ENCODE measurements at places on chromosomes 1 and 21.

DNA sequence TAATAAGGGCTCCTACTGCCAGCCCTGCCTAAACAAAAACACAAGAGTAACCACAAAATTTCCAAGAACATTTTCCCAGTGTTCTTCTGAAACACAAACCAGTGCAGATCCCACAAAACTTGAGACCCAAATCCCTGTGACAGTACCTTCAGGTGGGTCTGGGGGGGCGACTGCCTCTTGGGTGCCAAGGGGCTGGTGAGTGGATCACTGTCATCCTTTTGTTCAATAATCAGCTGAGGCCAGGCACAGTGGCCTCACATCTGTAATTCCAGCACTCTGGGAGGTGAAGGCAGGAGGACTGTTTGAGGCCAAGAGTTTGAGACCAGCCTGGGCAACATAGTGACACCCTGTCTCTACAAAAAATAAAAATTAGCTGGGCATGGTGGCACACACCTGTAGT, 87.6 kb downstream of the GLIS1 start:
- no peak for DNase-seq

DNA sequence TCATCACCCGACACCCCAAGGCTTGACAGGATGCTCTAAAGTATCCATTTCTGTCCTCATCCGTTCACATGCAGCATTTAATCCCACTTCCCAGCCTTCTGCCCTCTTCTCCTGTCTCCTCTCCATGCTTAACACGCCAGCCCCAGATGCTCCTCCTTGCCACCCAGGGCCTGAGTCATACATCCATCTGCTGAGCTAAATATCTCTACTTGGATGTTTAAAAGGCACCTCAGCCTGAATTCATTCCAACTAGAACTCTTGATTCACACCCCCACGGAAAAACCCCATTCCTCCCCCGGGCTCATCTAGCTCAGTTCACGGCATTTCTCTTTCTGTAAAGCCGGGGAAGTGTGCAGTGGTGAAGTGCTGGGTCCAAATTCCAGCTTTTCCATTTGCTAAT, 27.7 kb downstream of the TEX35 start:
- DNase-seq: no peak

- DNase-seq: no peak
These were observed 25.0 kb upstream of the POU3F1 start for GRCh38 chr1:38071312-38072256.

DNA sequence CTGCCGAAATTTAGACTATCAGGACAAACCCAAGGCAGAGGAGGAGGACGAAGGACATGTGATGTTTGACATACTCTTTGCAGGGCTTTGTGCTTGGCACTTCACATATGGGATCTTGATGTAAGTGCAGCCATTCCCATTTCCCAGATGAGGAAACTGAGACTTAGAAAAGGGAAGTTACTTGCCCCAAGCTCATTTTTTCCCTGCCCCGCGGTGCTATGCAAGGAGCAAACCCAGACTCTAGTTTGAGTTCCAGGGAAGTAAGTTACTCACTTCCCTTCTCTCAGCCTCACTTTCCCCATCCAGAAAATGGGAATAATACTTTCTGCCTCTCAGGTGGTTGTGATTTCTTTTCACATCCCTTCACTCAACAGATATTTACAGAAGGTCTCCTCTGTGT, 4.5 kb upstream of the FOXO6 start:
- no peak for DNase-seq

GRCh38 chr1:3159121-3159520, 90.1 kb downstream of the PRDM16 start:
- DNase-seq: no peak

DNA sequence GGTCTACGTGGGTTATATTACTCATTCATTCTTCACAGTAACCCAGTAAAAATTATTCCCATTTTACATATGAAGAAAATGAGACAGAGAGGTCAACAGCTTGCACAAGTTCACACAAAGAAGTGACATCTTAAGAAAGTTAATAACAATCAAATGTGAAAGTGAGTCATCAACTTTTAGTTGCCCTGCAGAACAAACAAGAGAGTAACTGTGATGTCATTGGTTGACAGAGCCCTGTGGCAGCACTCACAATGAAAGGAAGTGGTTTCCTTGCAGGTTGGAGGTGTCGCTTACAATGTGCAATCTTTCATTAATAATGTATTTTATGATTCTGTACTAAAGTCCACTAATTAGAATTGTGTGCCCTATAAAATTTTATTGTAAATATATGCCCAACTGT, 369.6 kb downstream of the RYR2 start:
- no peak for DNase-seq

DNA sequence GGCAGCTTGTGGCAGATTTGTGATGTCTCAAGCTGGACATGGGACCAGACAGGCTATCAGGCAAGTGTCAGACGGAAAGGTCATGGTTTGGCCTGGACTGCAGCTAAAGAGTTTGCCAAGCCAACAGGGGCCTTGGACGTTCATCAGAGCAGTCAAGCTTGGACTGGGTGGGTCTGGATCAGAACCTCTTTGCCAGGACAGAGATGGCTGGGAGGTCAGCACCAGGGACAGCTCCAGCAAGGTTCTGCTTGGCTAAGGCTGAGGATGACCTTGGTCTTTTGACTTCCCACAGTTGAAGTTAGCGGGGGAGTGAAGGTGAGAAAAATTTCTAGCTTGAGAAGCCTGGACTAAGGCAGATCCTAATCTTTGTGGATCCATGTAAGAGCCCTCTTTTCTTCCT, 68.1 kb downstream of the GRIK3 start:
- no peak for DNase-seq

- no peak for DNase-seq
These were observed 101.2 kb downstream of the FNBP1L start for GRCh38 chr1:93549131-93549530.

DNA sequence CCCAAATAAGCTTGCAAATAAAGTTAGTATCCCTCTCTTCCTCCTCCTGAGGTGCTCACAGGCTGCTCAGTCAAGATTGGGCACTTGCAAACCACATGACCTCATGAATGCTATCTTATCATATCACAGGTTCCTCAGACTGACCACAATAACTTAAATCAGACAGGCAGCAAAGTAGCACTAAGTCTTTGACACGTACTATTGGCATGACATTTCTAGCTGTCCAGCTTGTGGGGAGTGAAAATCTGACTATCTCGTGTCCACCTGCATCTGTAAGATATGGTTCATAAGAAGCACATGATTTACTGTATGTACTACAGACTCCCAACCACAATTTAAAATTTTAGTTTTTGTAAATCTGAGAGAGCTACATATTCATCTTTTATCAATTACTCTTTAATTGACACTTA, 58.0 kb upstream of the GFI1 start:
- DNase-seq: no peak

- DNase-seq: peak; percentile 36
These were observed 26.1 kb downstream of the MAN1C1 start for GRCh38 chr1:25642574-25643108.
